NCI-H187 treated with DMSO at 0.1 percent for 48 hours (cell line): ENCODE measurements at places on chromosomes 5 and 9.

GRCh38 chr5:180803181-180804128, 849 bp upstream of the MGAT1 start:
- no peak for DNase-seq

DNA sequence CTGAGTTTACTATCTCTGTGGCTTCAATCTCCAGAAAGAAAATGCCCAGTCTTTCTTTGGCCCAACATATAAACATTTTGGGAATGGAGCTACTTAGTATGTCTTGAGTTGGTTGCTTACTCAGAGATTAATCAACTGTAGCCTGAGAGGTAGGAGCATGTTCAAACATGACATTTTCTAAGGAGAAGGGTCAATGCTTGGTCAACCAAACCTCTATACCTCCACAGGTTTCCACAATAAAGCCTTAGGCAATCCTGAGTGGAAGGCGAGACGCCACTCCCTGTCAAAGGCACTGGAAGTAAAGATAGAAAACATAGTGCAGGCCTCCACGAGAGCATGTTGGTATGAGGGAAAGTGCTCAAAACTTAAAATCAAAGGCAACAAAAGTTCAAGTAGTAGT, 411.4 kb downstream of the KCTD16 start:
- no peak for DNase-seq

GRCh38 chr9:129402371-129402739, 218.5 kb downstream of the C9orf50 start:
- DNase-seq = no peak

DNA sequence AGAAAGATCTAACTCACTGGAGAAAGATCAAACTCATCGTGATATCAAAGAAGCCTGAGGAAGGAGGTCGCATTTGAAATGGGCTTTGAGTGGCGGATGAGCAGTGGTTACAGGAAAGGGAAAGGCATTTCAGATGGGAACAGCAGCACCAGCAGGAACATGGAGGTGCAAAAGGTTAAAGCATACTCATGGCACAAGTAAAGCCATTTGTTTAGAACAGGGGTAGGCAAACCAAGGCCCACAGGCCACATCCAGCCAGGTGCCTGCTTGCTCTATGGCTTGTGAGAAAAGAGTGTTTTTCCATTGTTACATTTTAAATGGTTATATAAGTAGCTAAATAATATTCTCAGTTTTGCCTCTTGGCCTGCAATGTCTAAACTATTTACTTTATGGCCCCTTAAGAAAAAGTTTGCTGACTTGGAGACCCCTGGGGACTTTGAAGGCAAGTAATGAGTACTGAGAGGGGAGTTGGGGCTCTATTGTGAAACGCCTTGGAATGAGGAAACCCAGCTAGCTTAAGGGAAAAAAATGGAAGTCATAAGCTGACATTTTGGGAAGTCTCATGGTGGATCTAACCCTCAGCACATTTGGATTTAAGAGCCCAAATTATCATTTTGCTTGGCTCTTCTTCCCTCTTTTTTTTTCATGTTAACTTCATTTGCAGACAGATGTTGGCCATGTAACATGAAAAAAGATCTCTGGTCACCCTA, 211.1 kb downstream of the NR3C1 start:
- no peak for DNase-seq

DNA sequence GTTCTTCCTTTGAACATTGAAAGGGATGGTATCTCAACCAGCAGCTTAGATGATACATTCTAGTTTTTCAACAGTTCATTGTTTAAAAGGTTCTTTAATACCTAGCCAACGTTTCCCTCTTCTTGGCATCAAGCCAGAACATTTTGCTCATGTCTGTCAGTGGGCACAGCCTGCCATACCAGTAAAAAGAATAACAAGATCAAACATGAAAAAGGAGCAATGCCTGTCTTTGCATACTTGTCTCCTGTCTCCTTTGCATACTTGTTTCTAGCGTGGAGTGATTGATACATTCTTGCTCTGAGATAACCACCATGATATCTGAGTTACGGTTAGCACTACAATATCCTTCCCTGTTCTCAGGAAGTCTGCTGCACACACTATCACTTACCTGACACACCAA, 248.6 kb upstream of the DAPK1 start:
- no peak for DNase-seq

DNA sequence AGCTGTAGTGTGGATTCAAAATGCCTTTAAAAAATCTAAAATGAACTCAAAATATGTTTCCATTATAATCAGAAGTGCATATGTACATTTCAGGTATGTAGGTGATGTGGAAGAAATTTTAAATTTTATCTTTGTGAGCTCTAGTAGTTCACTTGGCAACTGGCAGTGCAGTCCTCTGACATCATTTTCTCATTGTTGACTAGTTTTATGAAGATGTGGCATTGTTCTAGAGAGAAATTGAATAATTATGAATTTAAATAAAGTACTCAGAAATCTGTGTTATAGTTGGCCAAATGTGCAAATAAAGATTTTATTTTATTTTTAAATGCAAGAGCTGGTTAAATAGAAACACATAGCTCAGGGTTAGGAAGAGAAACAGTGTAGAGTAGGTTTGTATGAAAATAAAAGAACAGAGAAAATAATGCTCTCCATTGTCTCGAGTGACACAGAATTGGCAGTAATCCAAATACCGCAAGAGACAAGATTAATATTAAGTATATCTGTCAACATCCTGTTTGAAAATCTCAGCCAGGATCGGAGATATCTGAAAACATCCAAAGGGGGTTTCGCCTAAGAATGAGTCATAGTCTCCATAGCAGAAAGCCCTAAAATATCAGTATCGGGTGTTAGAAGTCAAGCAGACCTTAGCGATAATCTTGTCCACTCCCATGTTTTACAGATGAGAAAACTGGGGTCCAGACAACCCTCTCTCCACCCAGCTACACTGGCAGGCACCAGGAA, 189.4 kb downstream of the CCDC192 start:
- DNase-seq = no peak

DNA sequence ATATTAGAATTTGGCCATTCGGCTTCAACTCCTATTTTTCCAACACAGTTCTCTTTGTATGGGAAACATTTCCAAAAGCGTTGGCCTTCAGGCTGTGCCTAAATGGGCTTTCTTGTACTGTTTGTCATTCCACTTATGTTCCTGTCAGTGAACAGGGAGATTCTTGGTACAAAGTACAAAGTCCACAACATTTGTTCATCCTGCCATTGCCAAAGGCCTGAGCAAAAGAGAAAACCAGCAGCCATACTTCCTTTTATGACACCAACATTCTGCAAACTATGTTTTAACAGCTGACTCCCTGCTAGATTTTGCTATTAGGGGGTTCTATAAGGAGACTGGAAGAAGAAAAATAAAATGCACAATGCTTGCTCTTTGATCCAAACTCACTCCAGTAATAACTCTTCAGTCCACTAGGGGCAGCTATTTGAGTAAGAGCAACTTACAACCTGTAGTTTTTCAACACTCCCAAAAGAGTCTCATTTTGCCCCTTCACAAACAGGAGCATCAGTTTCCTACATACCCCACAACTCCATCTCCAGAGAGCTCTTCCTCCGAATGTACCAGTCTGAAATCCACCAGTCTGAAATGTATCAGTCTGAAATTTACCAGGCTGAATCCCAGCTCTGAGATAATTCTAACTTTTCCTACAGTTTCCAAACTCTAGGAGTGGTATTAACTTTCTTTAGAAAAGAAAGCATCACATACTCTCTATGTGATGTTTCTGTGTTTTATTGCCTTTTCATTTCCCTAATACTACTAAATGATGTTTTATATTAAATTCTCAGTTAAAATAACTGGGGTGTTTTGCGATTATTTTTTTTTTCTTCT, 693.8 kb downstream of the DNAH5 start:
- no peak for DNase-seq

DNA sequence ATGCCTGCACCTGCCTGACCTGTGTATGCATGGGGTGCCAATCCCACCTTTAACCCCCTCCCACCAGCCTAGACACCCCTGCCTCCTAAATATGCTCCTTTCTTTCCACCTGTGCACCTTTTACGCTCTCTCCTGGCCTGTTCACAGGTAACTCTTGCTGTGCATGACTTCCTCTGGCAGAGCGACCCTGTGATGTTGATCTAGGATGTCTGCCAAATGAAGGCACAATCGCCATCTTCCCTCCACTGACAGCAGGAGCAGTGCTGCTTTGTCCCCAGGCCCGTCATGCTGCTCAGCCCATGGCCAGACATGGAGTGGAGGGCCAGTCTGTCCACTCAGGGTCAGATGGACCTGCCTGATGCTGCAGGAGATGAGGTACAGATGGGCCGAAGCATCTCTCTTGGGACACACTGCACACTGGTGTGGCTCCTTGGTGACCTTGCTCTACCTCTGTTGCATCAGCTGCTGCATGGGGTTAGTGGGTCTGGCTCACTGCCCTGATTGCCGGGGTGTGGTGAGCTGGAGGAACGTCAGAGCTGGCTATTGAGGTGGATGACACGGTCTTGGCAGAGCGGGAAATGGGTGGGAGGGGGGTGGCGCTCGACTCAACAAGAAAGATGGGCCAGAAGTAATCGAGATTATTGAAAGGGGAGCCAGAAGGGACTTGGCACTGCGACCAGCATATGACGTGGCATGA, 101.7 kb upstream of the PITX1 start:
- no peak for DNase-seq

DNA sequence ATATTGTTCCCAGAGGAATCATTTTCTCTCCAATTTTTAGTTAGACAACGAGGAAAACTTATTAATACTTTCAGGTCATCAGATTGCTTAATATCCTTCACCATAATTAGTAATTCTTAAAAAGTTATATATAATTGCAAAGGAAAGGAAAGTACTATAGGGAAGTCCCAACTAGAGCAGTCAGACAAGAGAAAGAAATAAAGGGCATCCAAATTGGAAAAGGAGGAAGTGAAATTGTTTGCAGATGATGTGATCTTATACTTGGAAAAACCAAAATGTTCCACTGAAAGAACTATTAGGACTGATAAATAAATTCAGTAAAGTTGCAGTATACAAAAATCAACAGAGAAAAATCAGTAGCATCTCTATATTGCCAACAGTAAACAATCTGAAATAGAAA, 223.5 kb upstream of the MEF2C start:
- DNase-seq = no peak

DNA sequence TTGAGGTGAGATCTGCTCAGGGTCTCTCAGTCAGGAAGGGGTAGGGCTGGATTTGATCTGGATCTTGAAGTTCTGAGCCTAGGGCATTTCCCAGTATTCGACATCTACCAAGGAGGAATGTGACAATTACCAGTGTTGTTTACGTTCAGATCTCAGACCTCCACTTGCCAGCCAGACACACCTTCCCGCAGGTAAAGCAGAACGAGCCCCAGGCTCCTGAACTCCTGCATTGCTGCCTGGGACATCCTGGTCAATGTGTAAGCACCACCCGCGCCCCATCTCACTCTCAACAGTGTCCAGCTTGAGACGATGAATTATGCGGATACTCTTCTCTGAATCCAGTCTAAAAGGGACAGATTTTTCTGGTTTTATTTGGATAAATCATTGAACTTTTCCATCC, 56.7 kb upstream of the PTCH1 start:
- no peak for DNase-seq

DNA sequence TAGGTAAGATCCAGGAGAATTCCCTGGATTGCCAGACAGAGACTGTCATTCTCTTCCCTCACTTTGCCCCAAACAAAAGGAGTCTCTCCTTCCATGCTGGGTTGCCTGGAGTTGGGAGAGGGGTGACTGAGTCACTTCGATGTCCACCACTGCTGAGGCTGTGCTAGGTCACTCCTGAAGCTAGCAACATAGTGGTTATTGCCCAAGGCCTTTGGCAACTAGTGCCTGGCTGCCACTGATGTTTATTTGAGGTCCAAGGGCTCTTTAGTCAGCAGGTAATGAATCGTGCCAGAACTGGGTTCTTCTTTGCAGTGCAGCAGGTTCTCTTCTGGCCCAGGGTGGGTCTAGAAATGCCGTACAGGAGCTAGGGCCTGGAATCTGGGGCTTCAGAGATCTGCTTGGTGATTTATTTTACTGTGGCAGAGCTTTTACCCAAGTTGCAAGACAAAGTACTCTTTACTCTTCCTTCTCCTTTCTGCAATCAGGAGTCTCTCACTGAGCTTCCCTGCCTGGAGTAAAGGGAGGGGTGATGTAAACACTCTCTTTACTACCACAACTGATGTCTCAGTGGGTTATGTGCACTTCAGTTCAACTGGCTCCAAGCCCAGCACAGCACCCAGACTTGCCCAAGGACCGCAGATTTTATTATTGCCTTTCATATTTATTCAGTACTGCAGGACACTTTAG, 155.7 kb upstream of the SH3GL2 start:
- DNase-seq = no peak

DNA sequence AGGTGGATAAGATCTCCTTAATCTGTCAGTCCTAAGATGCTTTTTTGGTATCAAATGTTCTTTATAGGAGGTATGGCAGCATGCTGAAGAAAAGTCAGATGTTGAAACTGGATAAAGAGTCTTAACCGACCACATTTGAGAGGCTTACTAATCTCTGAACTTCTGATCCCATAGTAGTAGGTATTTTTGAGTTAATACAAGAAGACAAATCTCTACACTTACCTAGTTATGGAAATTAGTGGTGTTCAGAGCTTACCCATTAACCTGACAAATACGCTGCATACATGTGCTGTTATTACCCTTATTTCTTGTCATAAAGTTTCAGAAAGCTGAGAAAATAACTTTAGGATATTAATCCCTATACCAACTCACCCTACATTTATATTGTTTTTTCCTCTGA, 83.0 kb downstream of the ISL1 start:
- no peak for DNase-seq

- no peak for DNase-seq
Observed at GRCh38 chr5:7869474-7870136, 657 bp downstream of the MTRR start.

GRCh38 chr5:149487672-149488071, 63.6 kb downstream of the CSNK1A1 start:
- DNase-seq = no peak

DNA sequence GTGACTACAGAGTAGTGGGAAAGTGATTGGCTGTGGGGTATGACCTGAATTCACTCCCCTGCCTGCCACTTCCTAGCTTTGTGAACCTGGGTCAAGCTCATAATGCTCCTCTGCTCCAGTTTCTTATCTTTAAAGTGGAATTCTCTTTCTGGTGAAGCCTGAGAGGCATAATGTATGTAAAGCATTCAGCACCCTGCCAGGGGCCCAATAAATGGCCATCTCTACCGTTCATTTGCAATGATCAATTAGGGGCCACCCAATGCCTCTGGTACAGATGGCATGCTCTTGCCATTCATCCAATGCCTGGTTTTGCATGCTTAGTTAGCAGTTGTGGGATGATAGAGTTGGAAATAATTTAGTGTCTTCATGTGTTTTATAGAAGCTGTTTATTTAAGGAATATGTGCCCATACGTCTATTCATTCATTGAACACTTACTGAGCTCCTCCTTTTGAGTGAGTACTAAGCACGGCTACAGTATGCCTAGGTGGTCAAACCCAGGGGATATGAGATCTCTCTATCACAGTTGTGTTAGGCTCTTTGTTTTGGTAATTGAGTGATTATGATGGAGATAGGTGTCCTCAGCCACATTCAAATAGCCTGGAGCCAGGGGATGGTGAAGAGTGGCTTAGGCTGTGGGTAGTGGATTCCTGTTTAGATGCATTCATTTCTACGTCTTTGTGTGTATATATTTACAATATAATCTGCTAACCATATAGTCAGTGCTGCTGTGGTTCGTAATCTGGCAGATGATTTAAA, 15.3 kb downstream of the ZNF462 start:
- DNase-seq = no peak
